Upper lobe of left lung (tissue), 6 donors: ENCODE measurements at places on chromosomes 6 and 20. TPM values are rescaled to one million over a fixed set of nuclear protein-coding genes. Genes with fewer than 3 reads are reported as not detected.

DNA sequence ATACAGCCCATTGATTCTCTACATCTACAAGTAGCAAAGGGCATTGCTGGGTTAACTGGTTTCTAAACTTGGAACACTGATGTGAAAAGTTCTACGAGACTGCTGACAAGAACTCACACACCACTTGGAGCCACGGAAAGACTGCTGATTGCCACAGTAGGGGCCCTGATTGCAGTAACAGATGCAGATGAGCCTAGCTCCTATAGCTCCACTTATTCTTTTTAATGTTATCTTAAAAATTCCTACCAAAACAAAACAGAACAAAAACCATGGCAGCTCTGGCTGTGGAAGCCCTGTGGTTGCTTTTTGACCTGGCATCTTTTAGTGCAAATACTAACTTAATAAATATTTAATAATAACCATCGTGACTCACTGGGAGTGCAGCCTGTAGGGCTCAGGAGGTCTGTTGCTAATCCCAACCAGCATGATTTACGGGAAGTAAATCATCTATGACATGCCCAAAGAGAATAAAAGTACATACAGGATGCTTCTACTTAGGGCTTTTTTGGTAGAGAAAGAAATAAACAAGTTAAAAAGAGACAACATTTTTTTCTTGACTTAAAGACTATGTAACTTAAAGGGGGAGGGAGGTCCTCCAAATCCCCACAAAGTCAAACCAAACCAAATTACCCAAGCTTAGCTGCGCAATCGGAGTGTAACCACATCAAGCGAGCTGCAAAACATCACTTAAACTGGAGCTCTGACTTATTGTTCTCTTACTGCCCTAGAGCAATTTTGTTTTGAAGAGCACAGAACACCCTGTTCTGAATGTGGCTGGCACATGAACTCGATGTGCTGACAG lies 87.2 kb downstream of the FKBP5 start:
- H3K27ac ChIP-seq: peak overlapping the region; percentile 94
- peaks cover 7% of the 10 kb centered on the region for H3K36me3 ChIP-seq
- H3K4me3 ChIP-seq: no peak overlapping the region

- no peak overlapping the region for H3K27ac ChIP-seq
- DNase-seq: peak; percentile 62
- H3K4me3 ChIP-seq: no peak overlapping the region
- no peaks in the 10 kb centered on the region for H3K27me3 ChIP-seq
- no peaks in the 10 kb centered on the region for H3K36me3 ChIP-seq
Measured at GRCh38 chr20:30811885-30812671, 445.4 kb upstream of the DEFB115 start.

- H3K27me3 ChIP-seq: no peaks in the 10 kb centered on the region
- peaks cover 13% of the 10 kb centered on the region for H3K4me1 ChIP-seq
- no peak overlapping the region for H3K4me3 ChIP-seq
- H3K36me3 ChIP-seq: no peaks in the 10 kb centered on the region
- no peak for DNase-seq
- peak overlapping the region; percentile 31 for H3K27ac ChIP-seq
Measured at GRCh38 chr6:139708337-139709199, 334.1 kb upstream of the CITED2 start.

DNA sequence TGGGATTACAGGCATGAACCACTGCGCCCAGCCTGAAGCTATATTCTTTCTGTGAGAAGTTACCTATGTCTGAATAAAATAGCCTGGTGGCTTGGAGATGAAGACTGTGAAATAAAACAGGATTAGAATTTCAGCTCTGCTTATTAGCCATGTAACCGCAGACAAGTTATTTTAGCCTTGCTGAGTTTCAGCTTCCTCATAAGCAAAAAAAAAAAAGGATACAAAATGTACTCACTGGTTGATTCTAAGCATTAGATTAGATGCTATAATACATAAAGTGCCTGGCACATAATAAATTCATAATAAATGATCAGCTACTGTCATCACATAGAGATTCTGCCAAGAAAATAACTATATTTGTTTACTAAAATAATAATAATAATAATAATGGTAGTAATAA lies 98.8 kb downstream of the EPB41L2 start:
- no peak overlapping the region for H3K27ac ChIP-seq
- H3K36me3 ChIP-seq: no peaks in the 10 kb centered on the region
- H3K27me3 ChIP-seq: no peaks in the 10 kb centered on the region
- H3K4me3 ChIP-seq: no peak overlapping the region
- no peak for DNase-seq

DNA sequence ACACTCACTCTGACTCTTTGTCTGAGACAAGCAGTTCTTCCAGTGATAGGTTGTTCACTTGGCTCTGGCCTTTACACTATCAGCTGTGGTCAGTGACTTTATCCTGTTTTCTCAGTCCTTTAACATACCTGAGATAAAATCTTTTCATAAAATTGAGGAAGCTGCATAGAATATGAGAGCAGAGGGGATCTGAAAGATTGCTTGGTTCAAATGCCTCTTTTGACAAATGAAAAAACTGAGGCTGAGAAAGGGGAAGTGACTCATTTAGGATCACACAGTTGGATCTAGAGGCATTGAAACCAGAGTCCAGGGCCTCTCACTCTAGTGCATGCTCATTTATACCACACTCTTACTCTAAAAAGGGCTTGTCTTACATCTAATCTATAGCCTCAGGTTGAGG lies 277.0 kb upstream of the TBX18 start:
- no peak overlapping the region for H3K27ac ChIP-seq
- H3K36me3 ChIP-seq: no peaks in the 10 kb centered on the region
- H3K4me3 ChIP-seq: no peak overlapping the region
- H3K4me1 ChIP-seq: no peaks in the 10 kb centered on the region

Gene HLA-DQB1
- 154 TPM for total RNA-seq

DNA sequence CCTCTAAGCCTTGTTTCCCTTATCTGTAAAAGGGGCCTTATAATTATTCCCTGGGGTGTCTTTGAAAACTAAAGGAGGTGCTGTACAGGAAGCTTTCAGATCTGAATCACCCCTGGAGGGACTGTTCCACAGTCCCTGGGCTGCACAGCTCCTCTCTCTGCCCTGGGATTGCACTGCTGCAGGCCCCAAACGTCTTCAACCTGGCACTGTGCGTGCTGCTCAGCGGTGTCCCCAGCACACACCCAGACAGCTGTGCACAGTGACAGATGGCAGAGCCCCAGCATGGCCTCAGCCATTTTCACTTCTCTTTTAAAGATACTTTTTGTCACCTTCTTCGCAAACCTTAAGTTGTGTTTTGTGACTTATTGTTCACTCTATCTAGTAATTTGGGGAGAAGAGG lies 50.7 kb upstream of the INSM1 start:
- no peaks in the 10 kb centered on the region for H3K36me3 ChIP-seq
- H3K4me3 ChIP-seq: no peak overlapping the region
- H3K27ac ChIP-seq: no peak overlapping the region
- DNase-seq: peak; percentile 31

Gene GPR6
- not detected for total RNA-seq

- DNase-seq: no peak
- H3K27ac ChIP-seq: no peak overlapping the region
- no peak overlapping the region for H3K4me3 ChIP-seq
- no peaks in the 10 kb centered on the region for H3K4me1 ChIP-seq
Measured at GRCh38 chr6:7528565-7528964, 12.9 kb upstream of the DSP start.

Gene TFAP2D
- not detected for total RNA-seq

DNA sequence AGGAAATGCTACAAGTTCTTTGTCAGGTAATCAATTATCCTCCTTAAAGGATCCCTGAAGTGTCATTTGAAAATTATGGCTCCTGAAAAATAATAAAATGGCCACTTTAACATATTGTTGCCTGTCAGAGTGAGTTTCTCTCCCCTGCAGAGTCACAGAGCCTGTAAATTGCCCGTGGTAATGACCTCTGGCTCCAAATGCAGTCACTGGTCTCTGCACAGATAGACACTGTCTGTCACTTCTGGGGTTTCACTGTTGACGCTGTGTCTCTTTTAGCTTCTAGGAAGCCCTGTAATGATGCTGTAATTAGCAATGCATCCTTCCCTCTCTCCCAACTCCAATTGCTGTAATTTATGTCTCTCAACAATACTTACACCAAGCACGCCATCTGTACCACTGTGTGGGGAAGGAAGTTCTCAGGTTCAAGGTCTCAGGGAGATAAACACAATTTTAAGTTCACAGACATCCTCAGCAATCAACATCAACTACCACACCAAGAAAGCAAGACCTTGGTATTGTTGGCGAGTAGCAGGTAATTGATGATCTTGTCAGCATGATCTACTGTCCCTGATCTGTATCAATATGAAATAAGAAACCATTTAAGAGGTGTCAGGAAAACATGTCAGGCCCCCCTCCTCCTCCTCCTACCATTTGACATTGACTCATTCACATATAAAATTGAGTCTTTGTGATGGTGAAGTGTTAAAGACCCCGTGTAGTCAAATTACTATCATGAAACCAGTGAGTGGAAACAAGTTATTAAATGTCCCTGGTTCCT lies 91.2 kb upstream of the SULF2 start:
- H3K27me3 ChIP-seq: no peaks in the 10 kb centered on the region
- no peak overlapping the region for H3K27ac ChIP-seq
- no peak for DNase-seq
- H3K36me3 ChIP-seq: no peaks in the 10 kb centered on the region

- H3K27me3 ChIP-seq: no peaks in the 10 kb centered on the region
- DNase-seq: no peak
- no peak overlapping the region for H3K27ac ChIP-seq
- no peak overlapping the region for H3K4me3 ChIP-seq
Measured at GRCh38 chr6:105890521-105891244, 195.5 kb upstream of the PRDM1 start.

DNA sequence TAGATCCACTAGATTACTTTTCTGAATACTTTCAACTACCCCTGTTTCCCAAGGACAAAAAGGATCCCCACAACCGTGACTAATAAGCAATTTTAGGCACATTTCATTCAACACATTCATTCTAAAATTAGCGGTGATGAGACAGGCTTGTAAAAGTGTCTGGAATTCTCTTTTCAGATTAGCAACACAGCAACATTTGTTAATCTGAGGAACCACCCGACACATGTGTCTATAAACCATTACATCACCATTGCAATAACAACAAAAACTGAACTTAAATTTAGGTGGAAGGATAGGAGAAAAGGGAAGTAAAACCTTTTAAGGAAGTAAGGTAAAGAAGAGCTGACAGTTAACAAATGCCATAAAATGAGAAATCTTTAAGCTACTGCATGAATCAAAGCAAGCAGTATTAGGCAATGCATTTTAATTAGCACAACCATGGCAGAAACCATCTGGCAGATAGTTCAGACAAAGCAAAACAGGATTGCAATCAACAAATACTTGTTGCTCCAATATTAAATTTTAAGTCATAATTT lies 49.1 kb downstream of the MAP3K7 start:
- no peak overlapping the region for H3K27ac ChIP-seq
- no peak overlapping the region for H3K4me3 ChIP-seq
- H3K36me3 ChIP-seq: no peaks in the 10 kb centered on the region
- H3K27me3 ChIP-seq: no peaks in the 10 kb centered on the region
- no peak for DNase-seq

- no peaks in the 10 kb centered on the region for H3K27me3 ChIP-seq
- H3K4me3 ChIP-seq: no peak overlapping the region
- no peak overlapping the region for H3K27ac ChIP-seq
- peaks cover 9% of the 10 kb centered on the region for H3K4me1 ChIP-seq
Measured at GRCh38 chr6:305371-306206, 13.3 kb downstream of the DUSP22 start.

Gene CLPSL1
- total RNA-seq: not detected

Gene C6orf132
- total RNA-seq: 17.6 TPM

Gene SLC17A2
- total RNA-seq: not detected

Gene APOBEC2
- total RNA-seq: not detected

DNA sequence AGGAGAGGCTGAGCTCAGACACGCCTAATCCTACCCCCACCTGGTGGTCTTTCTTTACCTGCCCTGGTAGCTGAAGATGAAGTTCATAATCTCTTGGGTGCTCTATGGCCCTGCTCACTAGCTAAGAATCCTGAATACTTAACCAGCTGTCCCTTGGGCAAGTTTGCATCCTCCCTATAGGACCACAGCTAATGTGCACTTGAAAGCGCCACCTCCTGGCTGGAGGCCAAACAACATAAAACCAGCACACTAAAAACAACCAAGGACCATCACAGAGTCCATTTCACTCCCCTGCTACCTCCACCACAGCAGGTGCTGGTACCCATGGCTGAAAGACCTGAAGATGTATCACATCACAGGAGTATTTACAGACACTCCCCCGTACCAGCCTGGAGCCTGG lies 155.5 kb upstream of the SLC24A3 start:
- no peak overlapping the region for H3K27ac ChIP-seq
- H3K27me3 ChIP-seq: no peaks in the 10 kb centered on the region
- DNase-seq: no peak
- H3K4me3 ChIP-seq: no peak overlapping the region
- no peaks in the 10 kb centered on the region for H3K36me3 ChIP-seq

Gene TTK
- not detected for total RNA-seq

Gene TMEM151B
- not detected for total RNA-seq

DNA sequence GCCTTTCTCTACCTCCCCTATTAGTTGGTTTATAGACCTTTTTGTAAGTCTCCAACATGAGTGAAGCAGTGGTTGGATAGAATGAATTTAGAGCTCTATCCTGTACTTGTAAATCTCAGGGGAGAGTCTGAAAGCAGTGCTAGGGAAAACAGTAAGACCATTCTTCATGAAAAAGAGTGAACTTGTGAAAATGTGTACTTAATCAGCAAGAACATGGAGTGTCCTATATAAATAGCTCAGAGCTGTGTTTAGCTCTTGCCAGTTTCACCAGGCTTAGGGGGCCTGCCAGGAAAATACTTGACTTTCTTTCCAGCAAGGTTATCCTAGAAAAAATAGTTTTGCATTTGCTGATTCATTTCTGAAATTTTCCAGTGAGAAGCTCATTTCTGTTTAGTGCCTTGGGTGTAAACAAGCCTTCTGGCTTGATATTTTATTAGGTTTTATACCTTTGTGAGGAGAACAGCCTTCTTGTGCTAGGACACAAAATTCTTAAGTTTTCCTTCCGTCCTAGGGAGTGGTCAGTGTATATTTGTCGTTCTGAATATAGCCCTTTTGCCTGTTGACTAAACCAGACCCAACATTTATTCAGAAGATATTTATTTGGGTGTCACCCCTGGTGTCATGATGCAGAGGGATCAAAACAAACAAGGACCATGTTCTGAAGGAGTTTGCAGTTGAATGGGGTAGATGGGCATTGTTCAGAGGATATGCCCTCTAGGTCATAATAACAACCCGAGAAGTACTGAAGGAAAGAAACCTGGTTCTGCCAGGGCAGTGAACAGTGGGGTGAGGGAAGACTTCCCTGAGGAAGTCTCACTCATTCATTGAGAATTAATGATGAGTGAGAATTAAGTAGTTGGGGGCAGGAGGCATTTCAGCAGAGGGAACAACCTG lies 7.6 kb downstream of the ARFGEF2 start:
- peaks cover 63% of the 10 kb centered on the region for H3K4me1 ChIP-seq
- H3K27me3 ChIP-seq: no peaks in the 10 kb centered on the region
- peak overlapping the region; percentile 15 for H3K27ac ChIP-seq
- no peak for DNase-seq
- no peak overlapping the region for H3K4me3 ChIP-seq
- H3K36me3 ChIP-seq: no peaks in the 10 kb centered on the region

- H3K36me3 ChIP-seq: peaks cover 14% of the 10 kb centered on the region
- no peak overlapping the region for H3K4me3 ChIP-seq
- H3K27me3 ChIP-seq: no peaks in the 10 kb centered on the region
- no peak for DNase-seq
- H3K4me1 ChIP-seq: no peaks in the 10 kb centered on the region
Measured at GRCh38 chr6:26412228-26412627, 10.2 kb downstream of the BTN3A1 start.

- no peak for DNase-seq
- no peaks in the 10 kb centered on the region for H3K36me3 ChIP-seq
- no peaks in the 10 kb centered on the region for H3K4me1 ChIP-seq
- H3K27me3 ChIP-seq: no peaks in the 10 kb centered on the region
- H3K4me3 ChIP-seq: no peak overlapping the region
Measured at GRCh38 chr6:56334937-56335336, 87.6 kb upstream of the COL21A1 start.

GRCh38 chr20:8983478-8984345 lies 85.2 kb upstream of the PLCB4 start:
- no peak overlapping the region for H3K4me3 ChIP-seq
- H3K27me3 ChIP-seq: no peaks in the 10 kb centered on the region
- H3K27ac ChIP-seq: no peak overlapping the region
